Activated CD8-positive, alpha-beta memory T cell treated with anti-CD3 and anti-CD28 coated beads for 24 hours (primary cell): ENCODE measurements at places on chromosomes 3 and 15.

GRCh38 chr3:182420741-182421140, 372.6 kb upstream of the ATP11B start:
- no peak for DNase-seq

GRCh38 chr3:148879256-148879655, 14.2 kb downstream of the CPA3 start:
- no peak for DNase-seq

DNA sequence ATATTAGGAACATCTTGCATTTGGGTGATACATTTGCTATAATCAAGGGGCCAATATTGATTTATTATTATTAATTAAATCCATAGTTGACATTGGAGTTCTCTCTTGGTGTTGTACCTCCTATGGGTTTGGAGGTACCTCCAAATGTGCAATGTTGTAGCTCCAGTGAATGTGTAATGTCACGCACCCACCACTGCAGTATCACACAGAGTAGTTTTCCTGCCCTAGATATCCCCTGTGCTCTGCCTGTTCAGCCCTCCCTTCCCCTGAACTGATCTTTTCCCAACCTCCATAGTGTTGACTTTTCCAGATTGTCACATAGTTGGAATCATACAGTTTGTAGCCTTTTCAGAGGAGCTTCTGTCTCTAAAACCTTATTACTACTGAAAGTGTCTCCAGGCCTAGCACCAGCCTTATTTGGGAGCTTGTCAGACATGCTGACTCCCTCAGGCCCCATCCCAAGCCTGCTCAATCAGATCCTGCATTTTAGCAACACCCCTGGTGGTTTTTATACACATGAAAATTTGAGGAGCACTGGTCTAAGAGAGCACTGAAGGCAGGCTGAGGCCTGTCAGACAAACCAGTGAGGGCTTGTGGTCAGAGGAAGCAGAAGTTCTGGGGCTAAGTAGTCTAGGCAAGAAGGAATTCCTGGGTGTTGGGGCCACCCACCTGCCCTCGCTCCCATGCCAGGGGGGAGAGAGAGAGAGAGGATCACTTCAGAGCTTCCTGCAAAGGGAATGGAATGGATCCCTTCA, 73.4 kb downstream of the SLC6A11 start:
- DNase-seq = no peak

DNA sequence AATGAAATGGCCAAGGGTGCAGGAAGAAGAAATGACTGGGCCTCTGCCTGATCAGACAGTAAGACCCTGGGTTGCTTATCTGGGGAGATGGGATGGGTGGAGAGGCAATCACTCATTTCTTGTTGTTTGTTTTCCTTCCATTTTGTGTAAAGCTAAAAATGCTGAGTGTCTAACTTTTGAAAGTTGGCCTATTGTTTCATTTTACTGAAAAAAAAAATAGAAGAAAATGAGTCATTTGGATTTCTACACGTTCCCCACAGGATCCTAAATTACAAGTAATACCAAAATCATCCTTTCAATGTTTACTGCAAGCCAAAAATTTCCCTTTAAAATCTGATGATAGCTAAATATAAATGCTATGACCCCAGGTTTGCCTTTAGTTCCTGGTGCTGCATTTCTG, 30.6 kb downstream of the PTX3 start:
- DNase-seq = no peak

- DNase-seq = no peak
These were observed 34.2 kb downstream of the LIMD1 start for GRCh38 chr3:45628746-45629145.

GRCh38 chr3:155908086-155908485, 37.6 kb downstream of the GMPS start:
- no peak for DNase-seq

- no peak for DNase-seq
These were observed 9.0 kb downstream of the GASK1A start for GRCh38 chr3:42988097-42988496.

DNA sequence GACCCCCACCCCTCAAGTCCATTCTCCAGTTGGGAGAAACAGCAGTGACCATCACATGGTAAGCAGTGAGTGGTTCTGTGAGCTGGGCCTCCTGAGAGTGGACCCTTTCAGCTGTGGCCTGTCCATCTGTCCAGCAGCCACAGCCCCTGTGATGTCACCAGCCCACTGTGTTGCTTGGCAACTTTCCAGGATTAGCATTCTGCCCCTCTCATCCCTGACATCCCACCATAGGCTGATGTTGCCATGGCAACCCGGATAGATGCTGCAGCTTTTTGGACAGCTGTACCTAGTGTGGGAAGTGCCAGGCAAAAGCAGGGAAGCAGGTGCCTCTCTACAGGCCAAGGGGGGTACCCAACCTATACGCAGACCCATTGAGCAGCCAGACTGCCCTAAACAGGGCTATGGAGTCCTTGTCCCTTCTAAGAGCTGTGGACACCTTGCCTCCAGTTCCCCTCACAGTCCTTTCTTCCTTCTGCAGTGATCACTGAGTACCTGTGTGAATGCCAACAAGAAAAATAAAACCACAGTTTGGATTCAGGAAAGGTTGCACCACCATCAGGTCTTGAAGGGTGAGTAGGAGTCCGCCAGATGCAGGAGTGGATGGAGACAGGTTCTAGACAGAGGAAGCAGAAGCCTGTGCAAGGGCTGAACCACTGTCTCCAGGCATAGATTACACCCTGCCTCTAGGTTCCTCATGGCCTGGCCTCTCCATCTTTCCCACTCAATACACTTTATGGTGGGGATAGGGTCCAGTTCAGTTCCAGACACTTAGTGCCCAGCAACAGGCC, at the start of gene DNAH1:
DNAH1 (plus strand) TSS at position 343 of the 788 bp plus-strand sequence. CDS start 6,124 bp downstream, outside the sequence.
- no peak for DNase-seq
